ENCODE measurements at places on chromosomes 4 and X. TPM values are rescaled to one million over a fixed set of nuclear protein-coding genes. Genes with fewer than 3 reads are reported as not detected.

Gene SPON2
- 23.7 TPM for total RNA-seq

Gene C4orf50
- not detected for total RNA-seq

Gene GLRA2
- not detected for total RNA-seq

Gene LRP2BP
- total RNA-seq = 1.4 TPM

Gene PRAF2
- 14.0 TPM for total RNA-seq

Gene CPE
- 18.2 TPM for total RNA-seq

Gene CPLX1
- not detected for total RNA-seq

Gene MAGEA12
- not detected for total RNA-seq

Gene SPANXA1
- total RNA-seq = not detected
